Right lobe of liver (tissue), 6 donors: ENCODE measurements at places on chromosomes 3 and 15. TPM values are rescaled to one million over a fixed set of nuclear protein-coding genes. Genes with fewer than 3 reads are reported as not detected.
A peak's percentile ranks its signal among the peaks of the same experiment; 100 is the strongest.

GRCh38 chr15:57548835-57549234 is 42.9 kb upstream of the MYZAP start:
- no peaks in the 10 kb centered on the region for H3K4me1 ChIP-seq
- no peak overlapping the region for H3K4me3 ChIP-seq
- no peak overlapping the region for H3K27ac ChIP-seq

DNA sequence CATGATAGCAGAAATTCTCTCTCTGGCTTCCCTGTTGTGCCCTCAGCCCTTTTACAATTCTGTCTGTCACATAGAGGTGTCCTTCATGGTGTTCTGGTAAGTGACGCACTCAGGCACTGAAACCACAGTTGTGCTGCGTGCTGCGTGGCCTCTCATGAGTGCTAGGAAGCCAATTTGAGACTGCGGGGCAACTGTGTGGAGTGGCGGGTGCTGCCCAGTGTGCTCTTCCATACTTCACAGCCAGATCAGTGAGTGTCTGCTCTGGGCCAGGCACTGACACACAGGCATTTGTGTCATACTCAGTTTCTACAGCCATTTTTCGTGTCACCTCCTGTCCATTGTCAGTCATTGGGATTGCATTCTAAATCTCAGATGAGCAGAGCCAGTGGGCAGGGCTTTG is 133.1 kb upstream of the PLXNA1 start:
- peak; percentile 13 for DNase-seq
- H3K4me3 ChIP-seq: no peak overlapping the region
- no peak overlapping the region for H3K27ac ChIP-seq
- no peaks in the 10 kb centered on the region for H3K4me1 ChIP-seq
- H3K27me3 ChIP-seq: no peaks in the 10 kb centered on the region

Gene CD96
- 0.90 TPM for total RNA-seq

Gene GOLGA8T
- not detected for total RNA-seq

DNA sequence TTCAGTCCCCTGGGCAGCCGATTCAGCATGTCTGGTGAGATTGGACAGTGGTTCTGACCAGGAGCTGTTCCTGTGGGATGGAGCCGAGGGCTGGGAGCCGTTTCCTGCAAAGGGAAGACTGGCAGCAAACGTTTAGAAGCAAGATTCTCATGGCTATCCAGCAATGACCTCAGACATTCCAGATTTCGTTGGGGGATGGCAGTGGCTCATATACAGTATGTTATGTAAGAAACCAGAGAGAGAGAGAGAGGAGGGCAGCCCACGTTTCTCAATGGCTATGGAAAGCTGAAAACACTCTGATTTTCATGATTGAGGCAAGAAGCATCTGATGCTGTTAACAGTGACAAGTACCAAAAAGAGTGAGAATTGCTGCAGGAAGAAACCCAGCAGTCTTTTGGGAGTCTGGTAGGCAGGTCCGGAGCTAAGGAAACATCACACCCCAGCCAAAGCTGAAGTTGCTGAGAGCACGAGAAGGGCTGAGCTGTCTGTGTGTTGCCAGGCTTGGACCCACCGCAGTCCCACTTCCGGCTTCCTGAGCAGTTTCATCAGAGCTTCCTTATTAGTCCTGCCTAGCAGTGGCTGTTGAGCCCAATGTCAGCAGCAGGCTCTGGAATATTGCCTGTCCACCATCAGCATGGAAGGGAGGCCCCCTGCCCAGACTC is 25.6 kb upstream of the VPS8 start:
- H3K27me3 ChIP-seq: no peaks in the 10 kb centered on the region
- no peaks in the 10 kb centered on the region for H3K4me1 ChIP-seq
- no peaks in the 10 kb centered on the region for H3K36me3 ChIP-seq

GRCh38 chr15:48644467-48644826 is 1.1 kb downstream of the FBN1 start:
- H3K36me3 ChIP-seq: no peaks in the 10 kb centered on the region
- peak overlapping the region; percentile 58 for H3K4me3 ChIP-seq
- peak overlapping the region; percentile 68 for H3K27ac ChIP-seq
- H3K27me3 ChIP-seq: peaks cover 3% of the 10 kb centered on the region
- no peak for DNase-seq

Gene COL7A1
- 1.7 TPM for total RNA-seq

DNA sequence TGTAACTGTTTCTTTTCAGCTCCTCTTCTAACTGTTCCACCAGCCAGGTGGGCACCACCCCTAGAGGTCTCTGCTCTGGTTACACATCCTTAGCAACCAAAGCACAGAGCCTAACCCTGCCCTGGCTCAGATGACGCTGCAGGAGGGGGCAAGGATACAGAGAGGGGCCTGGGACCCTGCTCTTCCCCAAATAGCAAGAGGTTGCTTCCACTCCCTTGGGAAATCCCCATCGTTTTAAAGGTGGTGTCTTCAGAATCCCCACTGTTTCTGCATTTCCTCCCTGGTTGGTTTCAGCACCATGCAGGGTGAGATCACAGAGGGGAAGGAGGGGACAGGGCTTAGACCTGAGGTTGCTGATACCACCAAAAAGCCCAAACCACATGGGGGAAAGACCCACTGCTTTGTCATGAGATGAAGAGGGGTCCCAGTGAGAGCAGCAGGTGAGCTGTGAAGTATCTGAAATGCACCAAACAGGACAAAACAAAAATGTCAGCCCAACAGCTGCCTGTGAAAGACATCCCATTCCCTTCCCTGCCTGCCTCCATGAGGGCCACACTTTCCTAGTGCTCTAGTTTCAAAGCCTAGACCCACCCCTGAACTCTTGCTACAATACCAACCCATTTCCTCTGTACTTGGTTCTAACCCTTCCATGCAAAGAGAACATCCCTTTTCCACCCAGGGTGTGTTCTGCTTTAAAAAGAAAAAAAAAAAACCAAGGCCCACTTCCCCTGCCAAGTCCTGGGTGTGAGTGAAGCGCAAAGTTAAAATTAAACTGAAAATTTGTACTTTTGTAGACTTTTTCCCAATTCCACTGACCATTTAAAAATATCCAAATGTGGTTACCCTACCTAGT is 29.0 kb downstream of the ANP32A start:
- no peak overlapping the region for H3K4me3 ChIP-seq
- H3K27me3 ChIP-seq: no peaks in the 10 kb centered on the region
- H3K27ac ChIP-seq: no peak overlapping the region

Gene SRGAP3
- 3.2 TPM for total RNA-seq

DNA sequence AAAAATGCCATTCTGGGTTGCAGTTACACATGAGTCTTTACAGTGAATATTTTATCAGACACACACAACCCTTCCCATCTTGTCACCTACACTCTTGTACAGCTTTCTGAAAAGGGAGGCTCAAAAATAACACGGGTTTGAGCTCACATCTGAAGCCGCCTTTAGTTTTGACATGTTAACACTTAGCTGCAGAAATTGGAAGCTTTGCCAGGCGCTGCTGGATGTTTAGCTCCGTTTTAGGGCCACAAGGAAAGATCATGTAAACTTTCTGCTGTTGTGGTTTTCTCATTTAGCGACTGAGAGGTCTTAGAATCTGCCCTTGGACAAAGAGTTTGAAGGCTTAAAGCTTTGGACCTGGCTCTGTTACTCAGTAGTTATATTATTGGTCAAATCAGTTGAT is 120.1 kb downstream of the OXNAD1 start:
- H3K4me3 ChIP-seq: no peak overlapping the region
- DNase-seq: no peak
- H3K27ac ChIP-seq: no peak overlapping the region
- H3K36me3 ChIP-seq: no peaks in the 10 kb centered on the region
- no peaks in the 10 kb centered on the region for H3K27me3 ChIP-seq

GRCh38 chr3:179166561-179167201 is 18.5 kb downstream of the PIK3CA start:
- H3K4me3 ChIP-seq: no peak overlapping the region
- no peak for DNase-seq
- H3K27ac ChIP-seq: no peak overlapping the region
- H3K4me1 ChIP-seq: no peaks in the 10 kb centered on the region
- H3K27me3 ChIP-seq: no peaks in the 10 kb centered on the region

DNA sequence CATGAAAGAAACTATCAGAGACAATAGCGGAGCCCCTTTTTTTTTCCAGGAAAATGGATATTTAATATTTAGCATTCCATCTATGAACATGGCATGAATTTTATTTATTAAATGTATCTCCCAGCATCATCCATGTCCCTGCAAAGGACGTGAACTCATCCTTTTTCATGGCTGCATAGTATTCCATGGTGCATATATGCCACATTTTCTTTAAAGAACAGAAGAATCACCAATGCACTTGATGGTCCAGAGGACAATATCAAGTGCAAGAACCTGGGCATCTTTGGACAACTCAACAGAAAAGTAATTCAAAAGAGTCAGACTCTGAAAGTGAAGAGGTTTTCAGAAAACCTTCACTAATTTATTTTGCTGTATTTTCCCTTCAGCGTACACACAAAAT is 133.0 kb upstream of the SLC7A14 start:
- H3K4me3 ChIP-seq: no peak overlapping the region
- no peak for DNase-seq
- H3K36me3 ChIP-seq: no peaks in the 10 kb centered on the region

Gene GOLGA8G
- total RNA-seq: not detected

- peak; percentile 19 for DNase-seq
- no peaks in the 10 kb centered on the region for H3K36me3 ChIP-seq
- H3K27ac ChIP-seq: no peak overlapping the region
- no peaks in the 10 kb centered on the region for H3K27me3 ChIP-seq
Measured at GRCh38 chr15:85854345-85855097, 59.8 kb upstream of the KLHL25 start.

GRCh38 chr3:75294124-75294523 is 370.0 kb upstream of the FRG2C start:
- no peak overlapping the region for H3K4me3 ChIP-seq
- H3K36me3 ChIP-seq: no peaks in the 10 kb centered on the region
- no peak overlapping the region for H3K27ac ChIP-seq
- H3K27me3 ChIP-seq: no peaks in the 10 kb centered on the region
- DNase-seq: peak; percentile 23

Gene UBA7
- total RNA-seq: 30.9 TPM

Gene KLF15
- 90.3 TPM for total RNA-seq

- no peak for DNase-seq
- no peaks in the 10 kb centered on the region for H3K36me3 ChIP-seq
- no peaks in the 10 kb centered on the region for H3K27me3 ChIP-seq
- no peak overlapping the region for H3K4me3 ChIP-seq
Measured at GRCh38 chr15:90839187-90840071, 29.0 kb upstream of the FURIN start.
